ENCODE measurements at places on chromosomes 2 and 18.

GRCh38 chr2:38259311-38259710 is 117.8 kb downstream of the ATL2 start:
- no peak for DNase-seq

DNA sequence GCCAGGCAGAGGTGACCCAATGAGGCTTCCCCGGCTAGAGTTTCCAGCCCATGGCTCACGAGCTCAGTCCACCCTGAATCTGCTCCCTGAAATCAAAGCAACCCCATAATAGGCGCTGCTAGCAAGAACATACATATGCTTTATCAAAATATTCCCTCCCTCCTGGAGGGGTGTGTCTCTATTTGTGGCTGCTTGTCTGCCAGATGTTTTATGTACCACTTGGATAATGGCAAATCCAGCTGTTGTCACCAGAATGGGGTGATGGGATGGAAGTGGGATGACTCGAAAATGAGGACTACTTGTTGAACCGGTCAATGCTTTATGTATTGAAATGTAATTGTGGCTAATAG is 152.0 kb downstream of the GALNT14 start:
- DNase-seq: no peak

DNA sequence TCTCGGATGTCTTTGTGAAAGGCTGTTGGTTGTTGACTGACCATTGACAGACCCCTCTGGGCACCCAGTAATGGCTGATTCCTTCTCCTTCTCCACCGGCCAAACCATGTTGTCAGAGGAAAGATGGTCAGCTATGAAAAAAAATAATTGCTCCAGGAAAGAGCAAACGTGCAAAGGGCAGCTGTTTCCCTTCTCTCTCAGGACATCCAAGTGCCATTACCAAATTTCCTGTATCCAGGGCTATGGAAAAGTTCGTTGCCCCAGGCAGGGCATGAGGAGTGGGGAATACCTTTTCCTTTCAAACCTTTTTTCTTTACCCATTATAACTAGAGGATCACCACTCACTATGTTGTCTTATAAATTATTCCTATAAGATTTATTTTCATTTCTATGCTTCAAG is 321.5 kb upstream of the HNRNPA3 start:
- DNase-seq: no peak

- DNase-seq: no peak
Measured at GRCh38 chr2:168626096-168626495, 170.0 kb downstream of the CERS6 start.

DNA sequence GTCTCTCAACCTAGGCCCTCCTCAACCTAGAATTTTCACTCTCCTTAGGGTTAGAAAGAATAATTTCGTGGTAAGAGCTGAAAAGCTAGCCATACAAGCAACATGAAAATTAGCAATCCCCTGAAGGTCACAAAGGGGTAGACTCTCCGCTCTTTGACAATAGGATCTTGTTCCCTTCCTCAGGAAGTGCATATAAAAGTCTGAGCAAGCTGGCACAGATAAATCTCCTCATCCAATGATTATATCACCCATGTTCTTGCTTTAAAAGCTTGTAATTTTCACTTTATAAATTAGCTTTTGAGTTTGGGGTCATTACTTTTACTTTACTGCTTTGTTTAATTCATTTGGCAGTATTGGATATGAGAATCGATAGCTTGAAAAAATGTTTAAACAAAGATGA is 852.3 kb upstream of the CRIM1 start:
- no peak for DNase-seq

DNA sequence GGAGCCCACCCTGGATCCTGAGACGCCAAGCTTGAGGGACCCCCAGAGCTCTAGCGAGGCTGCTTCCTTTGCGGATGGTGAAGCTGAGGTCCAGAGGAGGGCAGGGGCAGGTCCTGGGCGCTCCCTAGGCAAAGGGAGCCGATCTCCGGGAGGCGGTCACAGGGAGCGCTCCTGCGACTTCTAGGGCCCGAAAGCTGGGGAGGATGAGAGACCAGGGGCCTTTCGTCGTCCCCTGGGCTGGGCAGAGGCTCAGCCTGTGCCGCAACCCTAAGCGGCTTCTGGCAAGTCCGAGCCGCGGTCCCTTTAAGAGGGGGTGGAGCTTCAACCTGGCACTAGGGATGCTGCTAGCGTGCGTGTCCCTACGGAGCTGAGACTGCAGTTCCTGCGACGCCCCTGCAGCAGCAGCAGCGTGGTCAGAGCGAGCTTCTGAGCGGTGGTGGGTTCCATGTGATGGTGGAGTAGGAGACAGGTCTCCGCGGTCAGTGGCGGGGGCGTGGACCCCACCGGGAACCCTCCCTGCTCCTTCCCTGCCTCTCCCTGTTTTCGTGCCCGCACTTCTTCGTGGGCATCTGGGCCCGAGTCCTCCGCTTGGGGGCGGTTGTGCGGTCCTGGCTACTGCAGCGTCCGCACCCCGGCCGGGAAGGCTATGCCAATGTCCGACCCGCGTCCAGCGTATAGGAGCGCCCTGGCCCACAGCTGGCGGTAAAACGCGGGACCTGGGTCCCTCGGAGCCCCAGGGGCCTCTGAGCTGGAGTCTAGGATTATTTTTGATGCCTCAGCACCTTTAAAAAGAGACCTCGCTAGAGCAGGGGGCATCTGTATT is 154.6 kb downstream of the CCDC74A start:
- peak; percentile 54 for DNase-seq

GRCh38 chr18:10291568-10291981 is 162.9 kb upstream of the APCDD1 start:
- no peak for DNase-seq

GRCh38 chr18:9711361-9712129 is 3.4 kb downstream of the RAB31 start:
- no peak for DNase-seq

- DNase-seq: no peak
Measured at GRCh38 chr18:74289137-74289536, 2.6 kb downstream of the CYB5A start.

DNA sequence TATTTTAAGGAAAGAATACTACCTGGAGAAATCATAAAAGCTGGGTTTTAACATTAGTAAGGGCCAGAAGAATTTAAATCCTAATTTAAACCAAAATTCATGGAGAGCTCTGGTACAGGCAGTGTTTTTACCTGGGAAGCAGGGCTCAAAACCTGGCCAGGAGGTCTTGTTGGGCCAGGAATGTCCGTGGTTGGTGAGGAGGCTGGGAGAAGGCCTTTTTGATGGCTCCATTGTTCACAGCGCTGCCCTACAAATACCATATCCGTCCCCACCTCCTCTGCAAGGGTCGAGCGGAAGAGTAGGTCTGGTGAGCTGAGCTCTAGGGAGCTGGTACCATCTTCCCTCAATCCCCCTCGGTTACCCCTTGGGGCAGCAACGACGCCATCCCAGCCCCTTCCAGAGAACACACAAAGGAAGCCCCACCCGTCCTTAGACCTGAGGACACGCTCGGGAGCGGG is 10.9 kb upstream of the HOXD1 start:
- no peak for DNase-seq

DNA sequence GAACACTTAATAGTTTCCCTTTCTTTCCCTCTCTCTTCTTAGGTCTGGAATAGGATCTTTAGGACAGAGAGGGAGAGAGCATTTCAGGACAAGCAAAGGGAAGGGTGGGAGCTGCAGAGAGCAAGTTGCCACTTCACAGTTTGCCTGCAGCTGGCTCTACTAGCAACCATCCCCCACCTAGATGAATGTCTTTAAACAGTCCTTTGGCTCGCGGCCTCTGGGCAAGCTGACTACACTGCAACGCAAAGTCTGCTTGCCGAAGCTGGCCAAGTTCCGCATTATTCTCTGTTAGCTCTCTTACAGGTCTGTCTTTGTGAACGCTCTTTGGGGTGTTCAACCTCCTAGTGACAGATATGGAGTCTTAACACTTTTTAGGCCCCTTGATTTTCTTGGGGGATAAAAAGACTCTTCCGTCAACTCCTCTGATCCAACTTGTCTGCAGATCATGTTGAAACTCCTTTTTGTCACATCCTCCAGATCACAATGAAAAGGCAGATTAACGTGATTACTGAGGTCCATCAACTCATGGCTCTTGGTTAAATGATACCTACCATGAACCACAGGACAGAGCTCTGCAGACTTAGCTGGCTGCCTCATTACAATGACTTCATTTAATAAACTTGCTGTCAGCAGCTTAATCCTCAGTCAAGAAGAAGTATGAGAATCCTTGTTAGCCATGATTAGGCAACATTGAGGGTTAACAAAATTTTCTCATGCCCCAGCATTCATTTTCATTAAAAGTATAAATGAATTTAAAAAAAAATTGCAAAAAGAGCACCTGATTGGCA is 74.6 kb downstream of the SLC4A3 start:
- DNase-seq: no peak

GRCh38 chr2:105796791-105797190 is 52.1 kb downstream of the NCK2 start:
- DNase-seq: no peak

DNA sequence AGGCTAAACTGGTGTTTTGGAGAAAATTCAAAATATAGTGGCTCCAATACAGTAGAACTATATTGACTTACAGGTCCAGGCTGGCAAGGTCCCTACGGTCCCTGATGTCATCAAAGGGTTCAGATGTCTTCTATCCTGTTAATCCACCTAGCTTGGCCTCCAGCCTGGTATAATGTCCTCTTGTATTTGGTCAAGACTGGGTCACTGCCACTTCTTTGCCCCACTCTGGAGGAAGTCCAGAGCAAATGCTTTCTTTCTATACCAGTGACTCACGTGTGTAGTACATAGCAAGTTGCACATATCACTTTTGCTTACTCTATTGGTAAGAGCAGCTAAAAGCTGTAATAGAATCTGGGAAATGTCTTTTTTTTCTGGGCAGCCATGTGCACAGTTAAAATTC is 80.8 kb downstream of the LCLAT1 start:
- DNase-seq: no peak

- DNase-seq: no peak
Measured at GRCh38 chr2:37335604-37336003, 8.8 kb upstream of the QPCT start.

DNA sequence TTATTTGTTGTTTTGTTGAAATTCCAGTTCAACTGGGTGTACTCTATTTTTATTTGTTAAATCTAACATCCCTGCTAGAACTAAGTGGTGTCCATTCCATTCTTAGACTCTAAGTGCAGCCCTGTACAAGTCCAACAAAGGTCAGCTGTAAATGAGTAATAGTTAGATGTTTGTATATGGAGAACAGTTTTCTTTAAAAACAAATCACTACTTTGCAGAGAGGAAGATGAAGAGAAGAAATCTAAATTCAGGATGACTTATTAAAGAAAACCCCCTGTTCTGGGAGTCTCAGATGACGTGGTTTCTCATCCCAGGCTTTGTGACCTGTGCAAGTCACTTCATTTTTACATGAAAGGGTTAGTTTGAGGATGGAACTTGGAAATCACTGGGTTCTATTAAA is 57.9 kb downstream of the GALNT14 start:
- no peak for DNase-seq

DNA sequence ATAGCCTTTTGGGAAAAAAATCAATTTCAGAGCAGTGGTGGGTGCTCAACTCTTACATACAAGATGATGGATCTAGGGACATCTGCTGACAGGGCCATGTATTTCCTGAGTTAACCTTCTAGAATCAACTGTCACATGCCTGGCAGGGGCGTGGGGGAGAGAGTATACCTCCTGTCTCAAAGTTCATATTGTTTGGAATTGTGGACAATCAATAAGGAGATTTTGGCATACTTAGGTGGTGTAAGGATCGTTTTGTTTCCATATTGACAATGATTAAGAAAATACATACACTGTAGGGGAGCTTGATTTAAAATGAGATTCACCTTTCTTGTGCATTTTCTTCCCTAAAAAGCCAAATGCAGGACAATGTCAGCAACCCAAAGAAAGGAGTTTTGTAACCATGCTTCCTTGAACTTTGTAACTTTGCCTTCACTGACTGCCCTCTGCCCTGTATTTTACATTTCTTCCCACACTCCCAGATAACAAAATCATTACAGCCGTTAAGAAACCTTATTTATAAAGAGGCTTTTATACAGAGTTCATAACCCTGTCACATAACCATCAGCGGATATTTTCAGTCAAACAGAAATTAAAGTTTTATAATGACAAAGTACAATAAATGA is 88.4 kb downstream of the MEP1B start:
- DNase-seq: no peak

- peak; percentile 43 for DNase-seq
Measured at GRCh38 chr2:71548646-71549425, 95.5 kb downstream of the DYSF start.

DNA sequence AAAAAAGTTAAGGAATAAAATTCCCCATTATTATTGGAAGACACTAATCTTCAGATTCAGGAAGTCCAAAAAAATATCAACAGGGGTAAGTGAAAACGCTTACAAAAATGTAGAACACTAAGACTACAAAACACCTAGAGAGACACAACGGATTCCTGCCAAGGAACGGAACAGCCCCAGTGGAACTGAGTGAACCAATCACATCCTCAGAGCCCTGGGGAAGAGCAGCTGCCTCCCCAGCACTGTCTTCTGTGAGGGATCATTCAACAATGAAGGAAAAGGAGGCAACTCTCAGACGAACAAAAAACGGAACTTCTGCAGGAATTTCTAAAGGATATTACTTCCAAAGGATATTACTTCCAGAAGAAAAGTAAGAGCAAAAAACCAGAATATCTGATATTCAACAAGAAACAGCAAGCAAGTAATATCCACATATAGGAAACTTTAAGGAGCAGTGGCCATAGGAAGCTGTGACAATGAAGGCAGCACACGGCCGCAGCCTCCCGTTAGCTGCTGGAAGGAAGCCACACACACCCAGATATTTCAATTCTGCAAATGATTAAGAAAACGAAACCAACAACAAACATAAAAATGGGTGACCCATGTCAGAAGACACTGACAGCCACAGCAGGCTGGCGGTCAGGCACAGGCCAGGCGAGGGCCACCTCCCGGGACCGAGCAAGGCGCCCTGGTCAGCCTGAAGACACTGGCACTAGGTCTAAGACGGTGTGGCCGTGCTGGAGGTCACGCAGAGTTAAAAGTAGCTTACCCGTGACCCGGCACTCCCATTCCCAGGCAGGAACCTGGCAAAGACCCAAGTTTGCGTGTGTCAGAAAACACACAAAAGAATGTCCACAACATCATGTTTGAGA is 81.8 kb downstream of the HDAC4 start:
- DNase-seq: peak; percentile 24

DNA sequence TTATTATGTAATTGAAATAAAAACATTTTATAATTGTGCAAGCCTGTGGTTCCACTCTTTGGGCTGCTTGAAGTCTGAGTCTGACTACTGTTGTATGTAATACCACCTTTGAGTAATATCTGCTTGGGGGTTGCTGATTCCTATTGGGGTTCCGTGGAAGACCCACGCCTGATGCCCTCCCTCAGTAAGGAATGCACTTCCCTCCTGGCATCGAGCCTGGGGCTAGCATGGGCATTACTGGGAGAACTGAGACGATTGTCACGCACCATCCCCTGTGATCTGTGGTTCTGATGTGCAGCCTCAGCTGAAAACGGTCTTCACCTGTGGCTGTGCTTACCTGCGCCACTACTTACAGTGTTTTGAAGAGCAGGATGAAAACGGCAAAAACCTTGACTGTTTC is 32.7 kb upstream of the RBM44 start:
- DNase-seq: no peak

GRCh38 chr2:15145046-15145817 is 415.9 kb downstream of the NBAS start:
- DNase-seq: no peak

- no peak for DNase-seq
Measured at GRCh38 chr2:31248139-31248538, 14.2 kb downstream of the EHD3 start.
